CD4-positive, alpha-beta memory T cell (primary cell): ENCODE measurements at places on chromosomes 3 and 15. TPM values are rescaled to one million over a fixed set of nuclear protein-coding genes. Genes with fewer than 3 reads are reported as not detected.
A peak's percentile ranks its signal among the peaks of the same experiment; 100 is the strongest.

Gene TGM4
- not detected for total RNA-seq

Gene PIAS1
- 86.0 TPM for total RNA-seq

DNA sequence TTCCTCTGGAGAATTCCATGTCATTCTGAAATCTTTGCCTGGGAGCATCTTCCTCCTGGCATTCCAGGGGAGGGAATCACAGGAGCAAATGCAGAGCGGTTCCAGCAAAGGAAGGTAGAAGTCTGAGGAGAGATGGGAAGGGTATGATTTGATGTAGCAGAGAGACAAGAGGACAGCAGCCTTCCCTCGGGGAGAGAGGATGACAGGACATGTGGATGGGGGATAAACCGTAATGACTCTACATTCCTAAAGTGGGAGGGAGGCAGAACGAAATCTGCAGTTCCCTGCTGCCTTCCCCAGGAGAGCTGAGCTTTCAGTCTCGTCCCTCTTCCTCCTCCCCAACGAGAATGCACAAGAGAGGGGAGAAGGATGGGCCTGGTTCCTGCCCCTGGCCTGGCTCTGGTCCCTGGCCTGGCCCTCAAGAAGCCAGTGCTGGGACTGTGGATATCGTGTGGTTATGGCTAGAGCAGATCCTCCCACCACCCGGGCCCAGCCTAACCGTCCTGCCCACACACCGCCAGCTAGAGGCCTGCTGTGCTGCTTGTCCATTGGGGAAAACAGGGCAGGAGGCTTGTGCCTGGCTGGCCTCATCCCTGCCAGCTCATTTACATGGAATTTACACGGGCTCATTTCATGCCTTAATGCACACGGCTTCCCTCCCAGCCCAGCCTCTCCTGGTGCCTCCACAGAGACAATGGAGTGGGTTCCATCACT, 26.6 kb downstream of the SEMA7A start:
- H3K36me3 ChIP-seq: no peaks in the 10 kb centered on the region
- no peaks in the 10 kb centered on the region for H3K27me3 ChIP-seq
- H3K4me1 ChIP-seq: peaks cover 19% of the 10 kb centered on the region
- DNase-seq: no peak
- no peak overlapping the region for H3K4me3 ChIP-seq

DNA sequence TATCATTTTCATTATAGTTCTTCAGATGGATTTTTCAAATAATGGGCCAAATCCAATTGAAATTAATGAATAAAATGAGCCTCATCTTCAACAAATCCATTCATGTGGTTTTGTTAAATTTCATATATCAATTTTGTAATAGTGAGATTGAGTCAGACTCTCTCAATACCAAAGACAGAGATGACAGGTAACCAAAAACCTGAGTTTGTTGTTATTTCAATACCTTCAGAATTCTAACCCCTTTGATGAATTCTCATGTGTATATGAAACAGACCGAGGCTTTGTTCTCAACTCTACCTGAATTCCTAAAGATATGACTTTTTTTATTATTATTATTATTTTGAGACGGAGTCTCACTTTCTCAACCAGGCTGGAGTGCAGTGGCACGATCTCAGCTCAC, 92.8 kb downstream of the FOXP1 start:
- H3K36me3 ChIP-seq: no peaks in the 10 kb centered on the region
- no peak overlapping the region for H3K4me3 ChIP-seq
- no peak for DNase-seq
- H3K4me1 ChIP-seq: peaks cover 93% of the 10 kb centered on the region
- peak overlapping the region; percentile 69 for H3K27ac ChIP-seq

DNA sequence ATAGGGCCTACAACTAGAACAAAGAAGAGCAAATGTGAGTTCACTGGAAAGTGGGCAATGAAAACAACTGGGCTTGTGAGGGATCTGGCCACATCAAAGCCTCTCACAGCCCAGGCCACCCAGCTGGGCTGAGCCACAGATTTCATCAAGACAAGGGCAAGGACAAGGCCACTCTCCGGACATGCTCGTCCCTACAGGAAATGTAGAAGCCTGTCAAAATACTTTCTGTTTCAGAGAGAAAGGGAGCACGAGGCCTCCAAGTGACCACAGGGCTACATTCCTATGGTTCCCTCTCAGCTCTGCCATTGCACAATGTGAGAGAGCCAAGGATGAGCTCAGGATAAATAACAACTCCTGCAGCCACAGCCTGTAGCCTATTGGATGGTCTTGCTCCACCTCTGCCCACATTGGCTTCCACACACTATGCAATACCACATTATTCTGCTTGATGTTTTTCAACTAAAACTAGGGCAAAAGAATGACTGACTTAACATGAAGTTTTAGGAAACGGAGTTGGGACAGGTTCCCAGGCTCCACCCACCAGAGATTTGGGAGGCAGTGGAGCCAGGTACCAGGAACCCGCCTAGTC, 12.1 kb downstream of the TBC1D2B start:
- no peaks in the 10 kb centered on the region for H3K27me3 ChIP-seq
- no peak for DNase-seq
- peaks cover 98% of the 10 kb centered on the region for H3K4me1 ChIP-seq
- peak overlapping the region; percentile 72 for H3K27ac ChIP-seq

- no peaks in the 10 kb centered on the region for H3K36me3 ChIP-seq
- no peaks in the 10 kb centered on the region for H3K27me3 ChIP-seq
- no peak for DNase-seq
- peak overlapping the region; percentile 91 for H3K27ac ChIP-seq
Observed at GRCh38 chr3:157089455-157090221, 70.3 kb downstream of the CCNL1 start.
